ENCODE measurements at places on chromosomes 4 and X.

GRCh38 chr4:184328022-184328736, 110.5 kb upstream of the ENPP6 start:
- DNase-seq = no peak

DNA sequence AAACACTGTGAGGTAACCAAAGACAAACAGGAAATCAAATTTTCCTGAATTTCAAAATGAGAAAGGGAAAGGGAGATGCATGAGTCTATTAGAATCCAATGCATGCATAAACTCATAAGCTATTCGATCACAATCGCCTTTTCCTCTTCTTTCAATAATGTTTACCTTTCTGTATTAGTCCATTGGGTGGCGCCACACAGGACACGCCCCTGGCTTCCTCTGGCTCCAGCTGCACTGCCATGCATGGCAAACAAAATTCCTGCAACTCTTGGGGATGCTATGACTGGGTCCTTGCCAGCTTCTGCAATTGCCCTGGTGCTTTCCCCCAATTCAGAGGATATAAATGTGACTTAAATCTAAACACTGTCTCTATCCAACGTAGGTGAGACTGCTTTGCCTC, 424.5 kb upstream of the PCDH7 start:
- DNase-seq = no peak

DNA sequence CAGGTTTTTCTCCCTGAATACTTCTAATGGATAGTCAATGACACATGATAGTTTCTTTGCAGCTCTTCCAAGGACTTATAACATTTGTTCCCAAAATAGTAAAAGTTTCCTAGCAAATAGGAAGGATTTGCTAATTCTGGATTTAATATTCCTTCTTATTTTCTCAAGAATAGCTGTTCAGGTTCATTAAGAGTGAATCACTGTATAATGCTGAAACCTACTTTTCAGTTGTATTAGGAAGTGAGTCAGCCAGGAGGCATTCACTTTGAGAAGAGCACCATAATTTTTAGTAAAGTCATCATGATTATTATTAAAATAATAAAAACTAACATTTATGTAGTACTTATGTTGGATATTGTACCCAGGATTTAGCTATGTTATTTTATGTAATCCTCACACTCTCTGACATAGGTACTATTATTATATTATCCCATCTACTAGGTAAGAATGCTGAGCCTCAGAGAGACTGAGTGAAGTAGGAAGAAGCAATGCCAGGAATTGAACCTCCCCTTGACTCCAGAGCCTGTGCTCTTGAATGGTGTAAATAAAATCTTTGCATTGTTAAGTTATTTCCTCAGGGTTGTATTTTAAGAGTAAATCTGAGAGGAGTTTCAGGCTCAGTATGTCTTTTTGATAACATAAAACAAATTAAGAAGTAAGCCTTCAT, 114.8 kb downstream of the REELD1 start:
- DNase-seq = no peak

DNA sequence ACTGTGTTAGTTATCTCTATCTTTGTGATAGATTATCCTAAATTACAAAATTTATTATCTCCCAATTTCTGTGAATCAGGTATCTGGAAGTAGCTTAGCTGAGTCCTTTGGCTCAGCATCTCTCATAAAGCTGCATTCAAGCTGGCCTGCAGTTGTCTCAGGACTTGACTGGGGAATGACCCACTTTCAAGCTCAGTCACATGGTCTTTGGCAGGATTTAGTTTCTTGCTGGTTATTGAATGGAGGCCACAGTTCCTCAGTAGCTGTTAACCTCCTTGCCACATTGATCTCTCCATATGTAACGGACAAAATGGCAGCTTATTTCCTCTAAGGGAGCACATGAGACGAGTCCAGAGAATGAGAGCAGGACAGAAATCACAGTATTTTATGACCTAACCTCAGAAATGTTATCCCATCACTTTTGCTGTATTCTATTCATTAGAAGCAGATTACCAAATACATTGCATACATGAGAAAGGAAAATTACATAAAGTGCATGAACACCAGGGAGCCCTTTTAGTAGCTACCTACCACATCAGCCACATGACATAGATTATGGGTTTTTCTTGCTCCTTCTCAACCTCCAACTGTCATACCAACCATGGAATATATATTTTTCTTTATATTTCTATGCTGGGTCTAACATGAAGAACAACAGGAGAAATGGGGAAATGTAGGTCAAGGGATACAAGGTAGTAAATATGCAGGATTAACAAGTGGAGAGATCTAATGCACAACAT, 730.1 kb downstream of the CCSER1 start:
- no peak for DNase-seq

DNA sequence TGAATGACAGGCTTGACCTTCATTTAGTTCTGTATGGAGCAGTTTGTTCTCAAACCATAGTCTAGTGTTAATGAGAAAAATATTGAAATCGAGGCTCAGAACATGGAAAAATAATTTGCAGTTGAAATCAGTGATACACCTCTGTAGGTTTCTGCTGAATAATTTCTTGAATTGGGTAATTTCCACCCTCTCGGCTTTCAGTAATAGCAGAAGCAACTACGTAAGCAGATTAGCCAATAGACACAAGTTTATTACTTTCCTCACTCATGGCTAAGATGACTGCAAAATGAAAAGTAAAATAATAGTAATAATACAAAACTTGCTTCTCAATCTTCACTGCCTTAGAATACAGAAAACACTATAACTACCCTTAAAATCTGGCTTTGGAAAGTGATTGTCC, 46.0 kb downstream of the USP38 start:
- no peak for DNase-seq

GRCh38 chrX:2714551-2714950, 23.5 kb downstream of the CD99 start:
- no peak for DNase-seq

GRCh38 chr4:132955146-132955545, 193.9 kb upstream of the PCDH10 start:
- no peak for DNase-seq

DNA sequence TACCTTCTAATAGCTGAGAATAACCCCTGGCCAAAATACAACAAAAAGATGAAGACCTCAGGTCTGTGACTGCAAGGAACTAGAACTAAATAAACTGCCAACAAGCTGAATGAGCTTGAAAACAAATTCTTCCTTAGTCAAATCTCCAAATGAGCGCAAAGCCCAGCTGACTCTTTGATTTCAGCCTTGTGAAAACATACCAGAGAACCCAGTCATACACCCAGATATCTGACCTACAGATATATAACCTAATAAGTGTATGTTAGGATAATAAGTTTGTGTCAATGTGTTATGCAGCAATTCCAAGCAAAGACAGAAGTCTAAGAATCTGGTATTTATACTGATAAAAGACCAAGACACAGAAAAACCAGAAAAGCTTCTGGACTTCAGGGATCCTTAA, 38.0 kb upstream of the ADGRL3 start:
- DNase-seq = no peak

GRCh38 chr4:80568891-80569290, 233.4 kb downstream of the CFAP299 start:
- no peak for DNase-seq

- peak; percentile 23 for DNase-seq
Measured at GRCh38 chr4:3871181-3871852, 105.1 kb downstream of the ADRA2C start.

DNA sequence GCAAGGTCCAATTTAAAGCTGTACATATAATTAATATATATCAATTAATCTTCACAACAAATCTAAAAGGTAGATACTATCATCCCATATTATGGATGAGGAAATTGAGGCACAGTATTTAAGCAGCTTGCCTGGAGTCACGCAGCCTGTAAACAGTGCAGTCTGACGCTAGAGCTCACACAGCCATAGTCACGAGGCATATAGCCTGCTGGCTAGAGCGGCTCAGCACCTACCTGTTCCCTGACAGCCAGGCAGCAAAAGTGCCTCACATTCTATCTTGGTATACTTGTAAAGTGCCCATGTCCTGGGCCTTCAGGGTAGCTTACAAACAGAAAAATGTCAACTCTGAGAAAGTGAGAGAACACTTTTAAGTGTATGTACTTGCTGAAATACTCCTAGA, 222.6 kb upstream of the NEIL3 start:
- DNase-seq = no peak

DNA sequence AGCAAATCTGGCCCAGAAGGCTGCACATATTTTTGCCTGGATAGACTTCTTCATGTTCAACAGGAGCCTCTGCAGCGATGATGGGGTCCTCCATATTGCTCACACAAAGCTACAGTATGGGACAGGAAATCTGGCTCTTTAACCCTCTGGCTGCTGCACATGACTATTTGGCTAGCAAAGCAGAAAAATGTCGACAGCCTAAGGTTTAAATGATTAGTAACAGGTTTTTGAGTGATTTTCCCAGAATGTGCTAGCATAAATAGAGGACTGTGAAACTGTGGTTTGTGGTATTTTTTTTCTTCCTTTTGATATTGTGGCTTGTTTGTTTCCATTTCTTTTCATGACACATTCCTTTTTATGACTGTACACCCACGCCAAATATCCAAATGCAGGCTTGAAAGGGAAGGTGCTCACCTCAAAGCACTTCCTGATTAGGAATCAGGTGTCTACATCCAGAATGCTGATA, 120.2 kb upstream of the GK2 start:
- DNase-seq = no peak
